ENCODE measurements at places on chromosomes 5 and 9.

- no peak for DNase-seq
These were observed 266.4 kb upstream of the IRX4 start for GRCh38 chr5:2149195-2149539.

DNA sequence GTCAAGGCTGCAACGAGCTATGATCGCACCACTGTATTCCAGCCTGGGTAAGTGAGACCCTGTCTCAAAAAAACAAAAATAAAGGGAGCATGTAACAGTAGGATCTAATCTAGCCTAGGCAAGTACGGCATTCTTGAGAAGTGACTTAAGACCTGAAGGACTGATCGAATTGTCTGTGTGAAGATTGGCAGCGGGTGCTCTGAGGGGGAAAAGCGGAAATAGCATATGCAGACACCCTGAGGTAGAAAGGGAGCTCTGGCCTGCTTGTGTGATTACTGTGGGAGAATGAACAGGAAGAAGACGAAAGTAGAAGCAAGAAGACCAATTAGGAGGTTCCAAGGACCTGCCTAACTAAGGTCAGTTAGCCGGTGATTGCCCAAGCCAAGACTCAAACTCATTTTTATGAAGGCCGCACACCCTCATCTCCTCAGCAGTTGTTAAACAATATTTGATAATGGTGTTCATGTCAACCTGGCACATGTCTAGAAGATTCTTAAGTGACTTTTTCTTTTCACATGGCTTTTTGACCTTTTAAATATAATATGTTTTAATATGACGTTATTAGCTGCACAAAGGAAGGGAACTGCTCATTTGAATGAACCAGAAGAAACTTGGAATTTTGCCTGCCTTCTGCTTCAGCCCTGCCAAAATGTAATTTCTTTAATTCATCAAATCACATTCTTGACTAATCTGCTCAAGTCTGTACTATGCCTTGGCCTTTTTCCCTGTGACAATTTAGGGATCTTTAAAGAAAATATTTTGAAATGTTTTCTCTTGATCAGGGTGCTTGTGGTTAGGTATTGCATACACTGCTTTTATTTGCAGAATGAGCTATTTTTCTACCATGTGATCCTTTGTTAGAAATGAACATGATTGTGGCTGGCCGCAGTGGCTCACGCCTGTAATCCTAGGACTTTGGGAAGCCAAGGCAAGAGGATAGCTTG lies 289.2 kb upstream of the DMRT1 start:
- DNase-seq: no peak

DNA sequence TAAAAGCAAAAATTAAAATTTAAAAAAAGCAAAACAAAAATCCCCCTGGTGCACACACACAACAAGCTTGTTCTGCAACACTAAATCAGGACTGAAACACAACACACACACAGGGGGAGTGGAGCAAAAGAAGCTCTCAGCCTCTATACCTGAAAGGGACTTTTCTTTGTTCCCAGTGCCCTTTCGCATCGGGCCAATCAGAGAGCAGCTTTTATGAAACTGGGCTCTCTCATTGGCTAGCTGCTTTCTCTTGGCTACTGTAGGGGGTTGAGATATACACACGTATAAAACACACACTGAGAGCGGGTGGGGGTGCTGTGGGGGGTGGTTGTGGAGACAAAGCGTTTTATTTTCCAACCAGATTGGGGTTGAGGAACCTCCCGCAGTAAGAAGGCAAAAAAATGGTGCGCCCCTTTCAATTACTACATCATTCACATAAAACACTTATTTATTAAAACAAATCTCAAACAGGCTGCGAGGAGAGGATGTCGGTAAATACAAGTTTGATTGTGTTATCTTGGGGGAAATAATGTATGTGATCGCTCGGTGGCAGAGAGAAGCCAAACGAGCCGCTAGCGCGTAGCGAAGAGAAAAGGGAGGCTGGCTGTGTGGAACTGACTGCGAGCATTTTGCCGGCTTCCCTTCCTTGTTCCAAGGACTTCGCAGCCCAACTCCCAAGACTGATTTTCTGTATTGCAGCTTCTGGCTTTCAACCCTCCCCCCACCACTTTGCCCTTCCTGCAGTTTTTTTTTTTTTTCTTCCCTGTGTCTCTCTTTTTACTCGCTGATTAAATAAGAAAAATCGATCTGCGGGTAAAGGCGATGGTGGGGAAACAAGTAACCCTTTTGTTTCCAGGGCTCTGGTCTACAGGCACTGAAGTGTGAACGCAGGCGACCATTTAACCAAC lies 2.5 kb upstream of the ZNF608 start:
- DNase-seq: no peak

DNA sequence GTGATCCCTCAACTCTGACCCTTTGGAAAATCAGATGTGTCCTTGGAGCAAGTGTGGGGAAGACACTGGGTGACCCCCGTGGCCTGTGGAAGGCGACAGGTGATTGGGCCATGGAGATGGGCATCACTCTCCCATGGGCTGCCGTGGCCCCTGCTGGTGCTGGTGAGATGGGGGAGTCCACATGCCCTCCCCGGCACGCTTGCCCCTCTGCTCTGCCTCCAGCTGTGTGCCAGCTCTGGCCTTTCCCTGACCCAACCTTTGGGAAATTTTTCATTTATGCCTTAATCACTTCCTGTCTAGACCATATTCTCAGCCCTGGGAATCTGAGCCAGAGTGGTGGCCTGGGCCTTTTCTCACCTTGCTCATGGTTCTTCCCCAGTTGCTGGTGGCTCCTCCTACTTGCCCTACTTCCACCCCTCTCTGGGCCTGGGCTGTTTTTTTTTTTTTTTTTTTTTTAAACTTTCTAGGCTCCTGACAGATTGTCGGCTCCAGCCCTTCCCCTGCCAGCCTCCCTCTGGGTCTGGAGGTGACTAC lies 56.6 kb downstream of the RGS3 start:
- no peak for DNase-seq

GRCh38 chr5:135031813-135032694 lies 2.0 kb downstream of the PITX1 start:
- DNase-seq: no peak

DNA sequence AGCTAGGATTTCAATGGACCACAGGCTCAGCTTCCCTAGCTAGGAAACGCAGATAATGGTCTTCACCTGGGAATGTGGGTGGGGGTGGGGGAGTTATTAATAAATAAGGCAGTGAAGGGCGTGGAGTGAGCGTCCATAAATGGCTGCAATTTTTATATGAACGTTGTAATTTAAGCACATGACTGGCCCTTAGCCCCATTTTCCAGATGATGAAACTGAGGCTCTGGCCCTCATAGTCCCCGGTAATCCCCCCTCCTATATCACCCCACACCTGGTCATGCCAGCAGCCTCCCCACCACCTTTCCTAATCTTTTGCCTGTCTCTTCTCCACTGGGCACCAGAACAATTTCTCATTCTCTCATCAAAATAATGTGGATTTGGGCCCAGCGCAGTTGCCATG lies 61.9 kb upstream of the LMX1B start:
- DNase-seq: no peak

DNA sequence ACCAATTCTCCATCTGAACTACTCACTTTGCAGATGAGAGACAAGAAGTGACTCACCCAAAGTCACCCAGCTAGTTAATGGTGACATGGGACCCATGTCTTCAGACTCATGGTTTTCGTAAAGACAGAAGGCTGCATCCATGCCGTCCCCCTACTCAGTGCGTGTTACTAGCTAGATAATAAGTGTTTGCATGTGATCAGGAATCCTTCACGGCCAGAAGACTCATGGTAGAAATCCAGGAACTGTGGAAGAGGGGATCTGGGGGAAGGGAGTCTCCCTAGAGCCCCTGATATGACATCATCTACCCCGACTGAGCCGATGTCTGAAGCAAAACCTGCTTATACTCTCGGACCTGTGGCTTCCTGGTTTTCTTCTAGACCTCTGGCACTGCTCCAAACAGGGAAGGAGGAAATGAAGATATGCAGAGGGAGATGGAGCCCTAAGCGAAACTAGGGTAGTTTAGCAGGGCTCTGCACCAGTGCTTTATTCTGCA lies 3.3 kb downstream of the RNF183 start:
- no peak for DNase-seq

DNA sequence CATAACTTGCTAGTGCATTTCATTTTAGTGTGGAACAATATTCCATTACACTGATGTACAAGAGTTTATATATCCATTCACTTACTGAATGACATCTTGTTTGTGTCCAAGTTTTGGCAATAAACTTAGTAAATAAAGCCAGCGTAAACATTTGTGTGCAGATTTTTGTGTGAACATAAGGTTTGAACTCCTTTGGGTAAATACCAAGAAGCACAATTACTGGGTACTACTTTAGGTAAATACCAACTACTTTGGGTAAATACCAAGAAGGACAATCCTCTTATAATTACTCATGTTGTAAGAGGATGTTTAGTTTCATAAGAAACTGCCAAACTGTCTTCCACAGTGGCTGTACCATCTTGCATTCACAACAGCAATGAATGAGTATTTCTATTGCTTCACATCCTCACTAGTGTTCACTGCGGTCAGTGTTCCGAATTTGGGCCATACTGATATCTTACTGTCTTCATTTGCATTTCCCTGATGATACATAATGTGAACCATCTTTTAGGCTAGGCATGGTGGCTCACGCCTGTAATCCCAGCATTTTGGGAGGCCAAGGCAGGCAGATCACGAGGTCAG lies 2.3 kb upstream of the SYK start:
- DNase-seq: no peak

- DNase-seq: no peak
These were observed 26.8 kb downstream of the NIPAL4 start for GRCh38 chr5:157486861-157487260.

GRCh38 chr5:163205645-163206044 lies 231.8 kb upstream of the CCNG1 start:
- no peak for DNase-seq

DNA sequence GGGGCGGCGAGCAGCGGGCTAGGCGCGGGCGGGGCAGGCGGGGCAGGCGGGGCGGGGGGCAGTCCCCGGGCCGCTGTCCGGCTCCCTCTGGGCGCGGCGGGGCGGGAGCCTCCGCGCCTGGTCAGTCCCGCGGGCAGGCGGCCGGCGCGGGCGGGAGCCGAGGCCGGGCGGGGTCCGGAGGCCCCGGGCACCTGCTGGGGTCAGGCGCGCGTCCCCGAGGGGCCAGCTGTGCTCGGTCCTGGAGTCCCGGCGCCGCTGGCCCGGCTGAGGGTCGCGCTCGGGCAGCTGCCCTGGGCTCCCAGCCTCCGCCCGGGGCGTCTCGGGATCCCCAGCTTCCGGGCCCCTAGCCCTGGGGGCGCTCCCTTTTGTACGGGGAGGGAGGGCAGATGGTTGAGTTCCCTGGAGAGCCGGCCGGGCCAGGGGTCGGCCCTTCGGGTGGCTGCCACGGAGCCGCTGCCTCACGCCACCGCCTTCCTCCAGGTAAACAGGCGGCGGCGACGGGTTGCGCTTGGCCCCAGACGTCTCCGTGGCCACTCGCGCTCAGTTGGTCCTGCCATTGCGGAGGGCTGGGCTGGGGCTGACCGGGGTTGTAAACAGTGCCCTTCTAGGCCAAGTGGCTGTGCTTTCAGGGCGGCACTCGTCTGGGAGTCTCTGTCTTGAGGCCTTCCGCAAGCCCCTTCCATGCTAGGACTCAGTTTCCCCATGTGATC lies 473 bp downstream of the ZBTB34 start:
- DNase-seq: no peak

- no peak for DNase-seq
These were observed 369.0 kb downstream of the CAAP1 start for GRCh38 chr9:26523577-26523976.

DNA sequence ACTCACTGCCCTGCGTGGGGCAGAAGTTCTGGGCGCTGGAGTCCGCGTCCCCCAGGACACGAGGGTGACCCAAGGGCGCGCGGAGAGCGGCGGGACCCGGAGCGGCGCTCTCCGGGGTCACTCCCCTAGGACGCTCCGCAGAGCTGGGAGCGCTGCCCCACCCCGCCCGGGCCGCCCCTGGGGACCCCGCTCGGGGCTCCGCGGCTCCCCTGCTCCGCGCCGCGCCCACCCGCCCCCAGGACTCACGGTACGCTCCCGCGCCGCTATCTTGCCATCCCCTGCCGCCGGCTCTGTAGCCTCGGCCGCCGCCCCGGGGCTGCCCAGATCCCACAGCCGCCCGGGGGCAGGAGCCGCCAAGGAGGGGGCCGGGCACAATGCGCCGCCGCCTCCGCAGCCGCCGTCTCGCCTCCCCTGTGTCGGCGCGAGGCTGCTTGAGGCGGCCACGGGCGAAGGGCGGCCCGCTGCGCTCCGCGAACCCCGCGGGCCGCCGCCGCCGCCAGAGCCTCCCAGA lies 303 bp downstream of the LIFR start:
- DNase-seq: no peak

DNA sequence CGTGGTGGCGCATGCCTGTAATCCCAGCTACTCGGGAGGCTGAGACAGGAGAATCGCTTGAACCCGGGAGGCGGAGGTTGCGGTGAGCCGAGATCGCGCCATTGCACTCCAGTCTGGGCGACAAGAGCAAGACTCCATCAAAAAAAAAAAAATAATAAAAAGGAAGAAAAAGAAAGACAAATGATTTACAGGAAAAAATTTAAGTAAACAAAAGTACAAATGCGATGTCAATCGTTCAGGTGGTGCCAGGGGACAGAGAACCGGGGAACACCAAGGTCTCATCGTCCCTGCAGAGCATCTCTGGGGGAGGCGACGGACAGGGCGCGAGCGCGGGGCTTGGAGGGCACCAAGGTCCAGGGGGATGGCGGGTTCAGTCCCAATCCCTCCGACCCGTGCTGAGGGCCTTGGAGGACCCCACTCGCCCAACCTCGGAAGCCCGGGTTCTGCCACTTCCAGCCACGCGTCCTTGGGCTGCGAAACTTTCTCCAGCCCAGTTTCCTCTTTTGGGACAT lies 607 bp upstream of the HNRNPAB start:
- no peak for DNase-seq

- DNase-seq: no peak
These were observed 205.0 kb downstream of the DOCK8 start for GRCh38 chr9:419571-420171.

Data from activated CD4-positive, CD25-positive, alpha-beta regulatory T cell (primary cell).